Osteoblast (primary cell): ENCODE measurements at places on chromosomes 5 and 9. TPM values are rescaled to one million over a fixed set of nuclear protein-coding genes. Genes with fewer than 3 reads are reported as not detected.
A peak's percentile ranks its signal among the peaks of the same experiment; 100 is the strongest.

Gene PCDHB13
- total RNA-seq, result 2.1 and 2.2 TPM in 2 replicates

Gene RNF183
- not detected in 2 replicates for total RNA-seq

DNA sequence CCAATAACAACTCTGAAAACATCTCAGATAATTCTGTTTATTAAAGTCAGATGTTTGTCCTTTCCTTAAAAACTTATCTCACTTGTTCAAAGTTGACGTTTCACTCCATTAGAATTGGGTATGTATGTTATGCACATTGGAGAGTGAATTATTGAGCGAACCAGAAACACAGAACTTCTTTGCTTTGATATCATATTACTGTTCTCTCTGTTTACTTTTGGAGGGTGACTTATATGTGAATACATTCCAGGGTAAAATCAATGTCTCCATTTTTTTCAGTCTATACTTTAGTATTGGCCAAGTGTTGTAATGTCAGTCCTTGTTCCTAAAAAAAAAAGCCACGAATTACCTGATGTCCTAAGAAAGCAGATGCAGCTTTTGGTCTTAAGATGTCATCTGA, 307.4 kb downstream of the CSNK1G3 start:
- H3K4me3 ChIP-seq, result no peak overlapping the region
- peak overlapping the region; percentile 34 for H3K27ac ChIP-seq
- no peaks in the 10 kb centered on the region for H3K4me1 ChIP-seq
- H3K36me3 ChIP-seq, result no peaks in the 10 kb centered on the region
- no peaks in the 10 kb centered on the region for H3K27me3 ChIP-seq

DNA sequence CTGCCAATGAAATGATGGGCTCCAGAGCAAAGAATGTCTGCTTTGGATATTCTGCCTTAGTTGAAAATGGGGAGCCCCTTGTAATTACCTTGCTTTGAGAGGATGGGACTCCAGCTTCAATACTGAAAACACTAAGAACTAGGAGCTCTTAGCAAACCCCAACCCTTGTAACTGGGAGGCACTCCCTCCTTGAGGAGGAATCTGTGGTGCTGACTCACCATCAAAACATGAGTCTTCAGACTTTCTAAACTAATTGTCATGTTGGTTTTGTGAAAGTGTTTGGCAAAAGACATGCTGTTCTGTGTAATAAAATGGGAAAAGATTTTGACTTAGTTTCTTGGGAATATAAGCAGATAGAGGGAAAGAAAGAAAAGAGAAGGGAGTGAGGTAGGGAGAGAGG, 91.9 kb upstream of the PTPRD start:
- H3K4me3 ChIP-seq, result no peak overlapping the region
- H3K27me3 ChIP-seq, result no peaks in the 10 kb centered on the region
- no peak for DNase-seq
- no peak overlapping the region for H3K27ac ChIP-seq
- H3K36me3 ChIP-seq, result no peaks in the 10 kb centered on the region

GRCh38 chr9:5893591-5894236, 3.0 kb downstream of the MLANA start:
- DNase-seq, result no peak
- H3K4me3 ChIP-seq, result no peak overlapping the region
- no peak overlapping the region for H3K27ac ChIP-seq
- H3K4me1 ChIP-seq, result no peaks in the 10 kb centered on the region
- H3K36me3 ChIP-seq, result no peaks in the 10 kb centered on the region
- H3K27me3 ChIP-seq, result peaks cover 22% of the 10 kb centered on the region
